HL-60 (cell line): ENCODE measurements at places on chromosomes 6 and 20.
A peak's percentile ranks its signal among the peaks of the same experiment; 100 is the strongest.

GRCh38 chr20:5357946-5358345 is 41.2 kb upstream of the PROKR2 start:
- peak; percentile 68 for DNase-seq

DNA sequence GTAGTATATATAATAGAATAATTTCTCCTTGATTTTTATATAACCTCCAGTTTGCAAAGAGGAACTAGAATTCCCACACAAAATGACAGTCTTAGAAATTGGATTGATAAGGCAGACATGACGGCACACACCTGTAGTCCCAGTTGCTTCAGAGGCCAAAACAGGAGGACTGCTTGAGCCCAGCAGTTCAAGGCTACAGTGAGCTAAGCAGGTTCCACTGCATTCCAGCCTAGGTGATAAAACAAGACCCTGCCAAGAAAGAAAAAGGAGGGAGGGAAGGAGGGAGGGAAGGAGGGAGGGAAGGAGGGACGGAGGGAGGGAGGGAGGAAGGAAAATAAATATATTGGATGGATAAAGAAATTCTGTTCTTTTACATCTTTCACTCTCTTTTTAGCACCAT is 77.6 kb upstream of the SASH1 start:
- DNase-seq: no peak

GRCh38 chr6:167111597-167111996 is 11.3 kb upstream of the CCR6 start:
- no peak for DNase-seq

DNA sequence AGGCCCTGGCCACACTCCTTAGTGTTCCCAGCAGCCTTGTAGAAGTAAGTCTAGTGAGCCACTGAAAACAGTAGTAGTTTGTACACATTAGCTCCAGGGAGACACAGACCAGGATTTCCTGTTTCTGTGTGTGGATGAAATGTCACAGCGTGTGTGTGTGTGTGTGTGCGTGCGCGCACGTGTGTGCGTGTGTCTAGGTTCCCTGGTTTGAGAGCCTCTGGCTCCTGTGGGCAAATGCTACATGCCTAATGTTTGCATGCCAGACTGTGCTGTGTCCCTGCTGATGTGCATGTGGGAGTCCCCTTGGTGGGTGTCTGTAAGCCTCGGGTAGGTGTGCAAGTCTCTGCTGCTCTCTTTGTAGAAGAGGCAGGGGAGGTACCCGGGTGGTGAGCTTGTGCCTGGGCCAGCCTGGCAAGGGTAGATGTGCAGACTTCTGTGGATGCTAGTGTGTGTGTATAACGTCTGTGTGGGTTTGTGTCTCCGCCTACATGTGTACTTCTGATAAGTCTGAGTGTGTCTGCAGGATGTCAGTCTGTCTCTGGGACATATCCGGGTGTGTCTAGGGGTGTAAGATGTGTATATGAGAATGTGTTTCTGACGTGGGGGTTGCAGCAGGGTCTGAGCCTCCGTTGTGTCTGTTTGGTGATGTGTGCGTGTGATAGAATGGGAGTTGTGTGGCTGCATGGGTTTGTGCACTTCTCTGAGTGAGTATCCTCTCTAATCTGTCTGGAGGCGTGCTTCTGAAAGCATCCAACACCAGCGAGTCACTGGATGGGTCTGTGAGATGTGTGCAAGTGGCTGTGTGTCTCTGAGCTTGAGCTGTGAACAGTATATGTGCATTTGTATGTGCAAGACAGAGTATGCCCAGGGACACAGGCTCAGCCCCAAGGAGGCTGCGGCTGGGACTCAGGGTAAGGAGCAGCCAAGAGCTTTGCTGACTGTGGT is 19.0 kb upstream of the TLDC2 start:
- DNase-seq: peak; percentile 74

DNA sequence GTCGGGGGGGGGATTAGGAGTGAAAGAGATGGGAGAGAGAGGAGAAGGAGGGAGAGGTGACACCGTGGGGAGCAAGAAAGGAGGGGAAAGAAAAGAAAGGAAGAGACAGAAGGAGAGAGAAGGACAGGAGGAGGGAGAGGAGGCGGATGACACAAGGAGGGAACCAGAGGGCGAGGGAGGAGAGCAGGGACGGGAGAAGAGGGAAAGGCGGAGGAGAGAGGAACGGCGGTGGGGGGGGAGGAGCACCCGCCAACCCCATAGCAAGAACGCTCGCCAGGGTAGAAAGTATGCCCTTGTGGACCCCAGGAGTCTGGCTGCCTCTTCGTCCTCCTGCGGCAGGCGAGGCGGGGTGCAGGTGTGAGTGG is 4.5 kb upstream of the INSM1 start:
- no peak for DNase-seq

DNA sequence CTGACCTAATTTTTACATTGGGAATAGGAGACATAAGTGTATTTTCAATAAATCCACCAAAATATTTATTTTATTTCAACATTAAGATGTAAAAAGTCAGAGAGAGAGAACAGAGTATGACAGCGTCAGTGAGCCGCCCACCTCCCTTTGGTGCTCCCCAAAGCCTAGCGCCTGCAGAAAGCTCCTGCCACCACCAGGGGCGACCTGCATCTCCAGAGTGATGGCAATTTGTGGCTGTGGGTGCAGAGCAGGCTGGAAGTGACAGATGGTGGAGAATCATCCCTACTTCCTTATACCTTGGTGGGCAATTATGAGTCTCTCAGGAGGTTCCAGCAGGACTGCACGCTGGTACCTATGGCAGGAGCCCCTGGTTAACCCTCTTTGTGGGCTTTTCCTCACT is 87.3 kb downstream of the PTPRT start:
- DNase-seq: peak; percentile 2
